ENCODE measurements at places on chromosomes 4 and X.

DNA sequence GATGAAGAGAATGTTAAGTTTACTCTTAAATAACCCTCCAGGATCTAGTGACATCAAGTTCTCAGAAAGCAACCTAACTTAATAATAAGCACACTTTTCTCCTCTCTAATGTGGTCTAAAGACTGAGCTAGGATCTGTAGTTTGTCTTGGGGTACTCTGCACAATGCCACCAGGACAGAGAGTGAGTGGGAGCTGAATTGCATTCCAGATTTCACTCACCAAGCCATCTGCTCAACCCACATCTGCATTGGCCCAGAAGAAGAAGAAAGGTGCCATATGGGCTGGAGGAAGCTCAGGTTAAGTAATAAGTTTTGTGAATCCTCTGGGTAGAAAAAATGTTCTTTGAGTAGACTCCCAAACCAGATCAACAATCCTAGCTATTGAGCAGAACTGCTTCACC, 384.6 kb downstream of the PPP3CA start:
- no peak for DNase-seq

DNA sequence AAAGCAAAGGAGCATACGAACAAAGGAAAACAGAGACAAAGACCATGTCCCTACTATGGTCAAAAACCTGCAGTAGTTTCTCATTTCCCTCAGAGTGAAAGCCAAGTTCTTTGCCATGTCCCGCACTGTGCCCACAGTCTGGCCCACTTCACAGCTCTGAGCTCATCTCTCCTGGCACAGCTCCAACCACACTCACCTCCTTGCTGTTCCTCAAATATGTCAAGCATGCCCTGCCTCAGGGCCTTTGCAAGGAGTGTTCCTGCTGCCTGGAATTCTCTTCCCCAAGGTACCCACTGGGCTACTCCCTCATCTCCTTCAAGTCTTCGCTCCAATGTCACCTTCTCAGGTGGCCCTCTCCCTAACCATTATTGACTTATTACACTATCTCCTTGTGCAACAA, 72.1 kb downstream of the COX18 start:
- no peak for DNase-seq

DNA sequence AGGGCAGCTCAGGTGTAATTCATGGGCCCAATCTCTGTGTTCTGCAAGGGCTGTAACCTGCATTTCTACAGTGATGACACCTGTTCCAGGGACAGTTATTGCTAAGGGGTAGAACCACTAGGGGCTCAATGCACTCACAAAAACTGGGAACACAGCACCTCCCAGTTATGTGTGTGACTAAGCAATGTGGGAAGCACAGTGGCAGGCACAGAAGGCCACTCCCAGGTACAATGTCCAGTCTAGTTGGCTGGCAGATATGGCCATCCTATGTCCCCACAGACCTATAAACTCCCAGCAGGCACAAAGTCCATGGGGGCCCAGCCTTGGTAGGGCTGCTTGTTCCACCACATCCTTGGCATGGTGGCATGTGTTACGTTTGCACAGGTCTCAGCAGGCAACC, 25.7 kb downstream of the CXCL13 start:
- no peak for DNase-seq

GRCh38 chr4:177225605-177226004, 84.1 kb upstream of the NEIL3 start:
- DNase-seq = no peak

GRCh38 chrX:19280636-19281035, 63.1 kb upstream of the PDHA1 start:
- no peak for DNase-seq

DNA sequence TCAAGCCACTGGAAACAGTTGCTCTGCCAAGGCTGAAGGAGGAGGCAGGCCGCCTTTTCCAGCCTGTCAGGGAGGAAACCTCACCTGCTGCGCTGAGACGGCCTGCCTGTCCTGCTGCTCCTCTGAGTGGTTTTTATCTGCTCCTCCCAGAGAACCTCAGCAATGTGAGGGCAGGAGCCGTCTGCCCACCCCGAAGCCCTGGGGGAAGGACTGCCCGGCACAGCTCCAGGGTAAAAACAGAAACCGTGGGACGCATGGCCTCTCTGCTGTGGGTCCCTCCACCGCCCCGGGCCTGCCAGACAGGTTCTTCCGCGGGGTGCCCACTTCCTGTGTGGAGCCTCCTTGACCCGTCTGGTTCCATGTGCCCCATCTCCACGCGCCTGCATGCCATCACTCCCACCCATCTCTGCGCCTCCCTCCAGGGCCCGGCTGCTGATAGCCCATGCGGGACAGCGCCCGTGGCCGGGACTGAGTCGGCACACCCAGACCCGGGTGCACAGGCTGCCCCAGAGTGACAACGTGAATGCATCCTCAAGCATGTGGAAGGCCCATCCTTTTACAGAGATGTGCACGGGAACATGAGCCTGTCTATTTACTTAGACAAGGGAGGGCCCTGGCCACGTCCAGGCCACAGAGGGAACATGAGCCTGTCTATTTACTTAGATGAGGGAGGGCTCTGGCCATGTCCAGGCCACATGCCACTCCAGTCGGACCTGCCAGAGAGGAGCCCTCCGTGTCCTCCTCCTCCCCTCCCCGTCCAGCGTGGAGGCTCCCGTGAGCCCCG, 4.0 kb upstream of the SLC49A3 start:
- no peak for DNase-seq

DNA sequence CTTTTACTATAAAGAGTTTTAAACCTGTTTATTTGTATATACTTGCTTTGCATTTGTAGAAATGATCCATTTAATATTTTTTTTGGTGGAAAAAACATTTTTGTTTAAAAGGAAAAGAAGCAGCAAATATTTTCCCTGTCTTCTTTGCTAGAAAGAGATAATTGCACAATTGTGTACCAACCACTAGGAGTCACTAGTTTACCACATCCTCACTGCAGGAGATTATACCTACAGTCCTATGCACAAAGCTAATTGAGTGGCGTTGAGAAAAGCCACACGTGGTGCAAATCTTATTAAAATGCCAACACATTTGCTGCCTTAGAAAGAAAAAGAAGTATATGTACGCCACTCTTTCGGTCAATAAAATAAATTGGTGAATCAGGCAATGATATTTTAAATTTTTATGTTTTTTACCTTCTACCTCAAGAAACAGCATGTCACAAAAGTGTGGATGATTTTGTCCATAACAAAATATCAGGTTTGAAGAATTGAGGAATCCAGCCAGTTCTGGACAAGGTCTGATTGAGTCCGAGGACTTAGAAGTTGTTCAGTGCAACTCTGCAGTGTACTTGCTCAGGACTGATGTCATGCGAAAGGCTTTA, 102.9 kb downstream of the GRXCR1 start:
- DNase-seq = no peak

DNA sequence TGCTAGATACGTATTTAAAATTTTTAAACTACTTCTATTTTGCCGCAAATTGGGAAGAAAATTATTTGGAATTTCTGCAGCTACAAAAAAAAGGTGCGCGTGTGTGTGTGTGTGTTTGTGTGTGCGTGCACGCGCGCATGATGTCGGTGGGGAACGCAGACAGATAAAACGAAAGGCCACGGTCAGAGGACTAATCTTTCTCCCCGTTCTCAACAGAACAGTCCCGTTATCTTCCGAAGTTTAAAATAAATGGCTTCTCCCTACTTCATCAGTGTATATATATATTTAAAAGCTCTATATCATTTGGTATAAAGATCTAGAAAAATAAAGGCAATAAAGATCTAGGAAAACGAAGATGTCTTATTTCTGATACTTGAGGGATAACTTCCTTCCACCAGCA, 1.5 kb downstream of the MGARP start:
- no peak for DNase-seq

DNA sequence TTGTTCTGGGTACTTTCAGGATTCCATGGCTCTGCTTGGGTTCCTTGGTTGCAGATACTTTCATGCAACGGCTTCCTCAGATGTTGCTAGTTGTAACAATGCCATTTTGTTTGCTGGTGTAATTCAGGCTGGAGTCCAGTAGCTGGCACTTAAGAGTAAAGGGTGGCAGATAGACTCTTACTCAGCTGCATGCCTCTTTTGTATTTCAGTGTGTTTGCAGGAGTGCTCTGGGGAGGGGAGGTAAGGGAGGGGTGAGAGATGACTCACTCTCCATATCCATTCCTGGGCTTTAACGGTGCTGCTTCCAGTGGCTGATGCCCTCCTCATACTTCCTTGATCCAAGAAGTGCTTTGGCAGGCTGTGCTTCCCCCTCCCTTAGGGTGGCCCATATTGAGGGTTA, 155.2 kb downstream of the ZNF330 start:
- DNase-seq = no peak

GRCh38 chrX:70255452-70255851, 4.6 kb downstream of the P2RY4 start:
- no peak for DNase-seq

DNA sequence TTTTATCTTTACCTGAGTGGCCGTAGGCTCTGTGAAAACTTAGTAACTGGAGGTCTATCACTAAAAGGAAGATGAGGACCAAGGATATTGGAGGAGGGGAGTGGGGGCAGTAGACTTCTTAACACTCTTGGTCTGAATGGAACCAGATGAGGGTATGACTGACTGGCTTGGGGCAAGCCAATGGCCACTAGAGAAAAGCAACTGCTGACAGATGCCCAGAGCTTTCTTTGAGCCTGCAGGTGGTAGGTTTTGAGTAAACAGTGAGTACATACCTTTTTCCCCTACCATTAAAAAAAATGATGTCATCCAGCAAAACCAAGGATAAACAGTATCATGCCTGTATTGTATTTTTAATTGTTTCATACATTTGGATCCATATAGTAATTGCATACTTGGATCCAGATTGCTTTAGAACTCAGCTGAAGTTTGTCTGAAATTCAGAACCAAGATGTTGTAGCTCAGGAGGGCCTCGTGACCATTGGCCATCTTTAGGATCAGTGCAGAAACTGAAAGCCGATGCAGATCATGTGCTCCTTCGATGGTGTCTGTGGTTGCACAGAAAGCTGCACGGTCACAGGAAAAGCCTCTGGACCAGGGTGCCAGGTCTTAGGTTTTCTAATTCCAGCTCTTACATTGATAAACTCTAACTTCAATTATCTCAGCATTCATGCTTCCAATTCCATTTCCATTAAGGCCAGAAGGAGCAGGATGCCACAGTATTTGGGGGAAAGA, 131.0 kb downstream of the PDGFRA start:
- DNase-seq = no peak

GRCh38 chr4:70651864-70652506, 14.3 kb downstream of the JCHAIN start:
- DNase-seq = peak; percentile 57

DNA sequence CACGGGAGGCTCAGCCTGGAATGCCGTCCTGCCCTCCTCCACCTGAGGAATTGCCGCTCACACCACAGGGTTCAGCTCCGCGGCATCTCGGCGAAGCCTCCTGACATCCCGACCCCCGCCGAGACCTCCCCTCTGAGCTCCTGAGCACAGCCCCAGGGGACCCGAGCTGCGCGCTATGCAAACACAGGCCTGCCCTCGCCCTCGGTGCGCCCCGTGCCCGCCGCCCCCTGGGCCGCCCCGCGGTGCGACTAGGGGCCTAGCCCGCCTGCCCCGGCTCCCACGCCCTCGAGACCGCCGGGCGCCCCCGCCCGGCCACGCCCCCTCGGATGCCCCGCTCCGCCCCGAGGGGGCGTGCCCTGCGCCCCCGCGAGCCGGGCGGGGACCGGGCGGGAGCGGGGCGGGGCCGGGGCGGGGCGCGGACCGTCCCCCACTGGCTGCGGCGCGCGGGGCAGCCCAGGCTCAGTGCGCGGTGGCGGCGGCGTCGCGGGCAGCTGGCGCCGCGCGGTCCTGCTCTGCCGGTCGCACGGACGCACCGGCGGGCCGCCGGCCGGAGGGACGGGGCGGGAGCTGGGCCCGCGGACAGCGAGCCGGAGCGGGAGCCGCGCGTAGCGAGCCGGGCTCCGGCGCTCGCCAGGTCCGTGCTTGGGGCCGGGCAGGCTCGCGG, at the start of gene FGFR3:
Gene FGFR3 (plus strand): TSS at position 462 of the 664 bp plus-strand sequence. CDS start 642 bp downstream, outside the sequence.
- peak; percentile 52 for DNase-seq

GRCh38 chr4:53461244-53461643, 83.8 kb downstream of the FIP1L1 start:
- no peak for DNase-seq

GRCh38 chrX:85897362-85898126, 149.8 kb downstream of the CHM start:
- DNase-seq = no peak

DNA sequence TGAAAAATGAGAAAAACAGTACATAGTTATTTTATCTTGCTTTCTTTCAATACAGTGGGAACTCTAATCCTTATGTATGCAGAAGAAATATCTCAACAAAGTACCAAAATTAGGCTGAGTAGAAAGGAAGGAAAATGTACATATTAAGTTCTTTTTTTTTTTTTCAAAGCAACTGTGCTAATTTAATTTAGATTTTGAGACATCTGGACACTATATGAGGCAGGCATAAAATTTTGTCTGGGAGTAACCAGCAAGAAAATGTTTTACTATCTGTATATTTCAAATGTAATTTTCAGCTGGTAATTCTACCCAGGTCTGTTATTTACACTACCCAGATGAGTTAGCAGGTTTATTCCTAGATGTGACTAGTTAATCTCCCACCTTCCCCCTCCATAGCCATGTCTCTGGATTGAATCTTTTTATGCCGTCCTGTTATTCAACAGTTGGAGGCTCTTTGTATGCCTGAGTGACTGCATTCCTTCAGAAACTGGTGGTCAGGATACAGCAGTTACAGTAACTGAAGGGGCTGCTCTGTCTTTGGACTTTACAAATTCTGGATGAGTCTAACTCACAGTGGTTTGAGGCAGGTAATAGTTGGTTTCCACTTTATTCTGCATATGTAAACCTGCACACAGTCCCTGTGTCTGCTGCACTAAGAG, 633.6 kb downstream of the PCDH18 start:
- DNase-seq = no peak
